Left ventricle myocardium inferior (tissue), 1 donor: ENCODE measurements at places on chromosomes 12 and 14. TPM values are rescaled to one million over a fixed set of nuclear protein-coding genes. Genes with fewer than 3 reads are reported as not detected.

DNA sequence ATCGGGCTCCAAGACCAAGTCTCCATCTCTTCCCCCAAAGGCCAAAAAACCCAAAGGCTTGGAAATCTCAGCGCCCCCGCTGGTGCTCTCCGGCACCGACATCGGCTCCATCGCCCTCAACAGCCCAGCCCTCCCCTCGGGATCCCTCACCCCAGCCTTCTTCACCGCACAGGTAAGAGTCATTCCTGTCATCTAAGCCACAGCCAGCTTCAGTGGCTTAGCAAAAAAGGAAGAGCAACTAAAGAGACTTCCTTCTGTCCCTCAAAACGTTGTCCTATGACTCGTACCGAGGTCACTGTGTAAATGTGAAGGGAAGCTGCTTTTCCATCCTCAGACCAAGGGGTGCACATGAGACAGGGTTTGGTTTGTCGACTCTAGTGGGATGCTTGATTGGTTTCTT is 53.4 kb downstream of the ELK3 start:
- no peak for DNase-seq

DNA sequence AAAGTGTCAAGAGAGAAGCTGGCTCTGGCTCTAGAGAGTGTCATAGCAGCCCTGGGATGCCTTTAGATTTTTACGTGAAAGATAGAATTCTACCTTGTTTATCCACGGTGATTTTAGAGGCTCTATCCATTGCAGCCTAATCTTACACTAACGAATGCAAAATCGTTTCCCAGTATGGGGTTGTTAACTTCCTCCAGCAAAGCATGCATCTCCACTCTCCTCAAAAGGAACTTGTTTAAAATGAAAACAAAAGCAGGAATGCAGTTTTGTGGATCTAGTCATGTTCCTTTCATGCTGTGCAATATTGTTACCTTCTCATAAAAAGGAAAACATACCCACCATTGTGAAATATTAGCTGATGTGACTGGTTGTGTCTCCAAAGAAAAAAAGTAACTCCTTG is 88.4 kb downstream of the ANO2 start:
- DNase-seq: no peak

GRCh38 chr12:75099210-75099609 is 110.4 kb downstream of the KCNC2 start:
- DNase-seq: no peak

DNA sequence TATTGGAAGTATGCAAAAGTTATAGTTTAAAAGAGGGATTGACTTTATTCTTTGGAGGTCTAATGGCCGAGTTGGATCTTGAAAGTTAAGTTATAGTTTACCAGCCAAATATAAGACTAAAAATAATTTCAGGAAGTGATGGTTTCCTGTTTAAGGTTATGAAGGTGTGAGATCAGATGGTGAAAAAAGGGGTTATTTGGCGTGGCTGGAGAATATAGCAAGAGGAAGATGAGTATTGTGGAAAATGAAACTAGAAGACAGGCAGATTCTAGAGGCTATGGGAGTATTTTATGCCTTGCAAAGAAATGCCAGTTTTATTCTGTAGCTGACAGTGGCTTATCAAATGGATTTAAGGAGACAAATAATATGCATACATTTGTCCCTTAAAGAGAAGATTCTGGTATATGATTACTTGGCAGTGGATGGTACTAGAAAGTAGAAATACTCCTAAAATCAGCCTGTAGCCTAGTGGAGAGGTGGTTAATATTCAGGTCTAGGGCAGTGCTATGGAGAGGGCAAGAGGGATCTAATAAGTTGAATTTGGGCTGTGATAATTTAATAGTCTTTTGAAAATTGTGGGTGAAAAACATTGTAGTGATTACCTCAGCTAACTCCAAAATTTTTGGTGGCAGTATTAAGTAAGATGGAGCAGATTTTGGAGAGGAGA is 1091.8 kb upstream of the ATXN7L3B start:
- no peak for DNase-seq

DNA sequence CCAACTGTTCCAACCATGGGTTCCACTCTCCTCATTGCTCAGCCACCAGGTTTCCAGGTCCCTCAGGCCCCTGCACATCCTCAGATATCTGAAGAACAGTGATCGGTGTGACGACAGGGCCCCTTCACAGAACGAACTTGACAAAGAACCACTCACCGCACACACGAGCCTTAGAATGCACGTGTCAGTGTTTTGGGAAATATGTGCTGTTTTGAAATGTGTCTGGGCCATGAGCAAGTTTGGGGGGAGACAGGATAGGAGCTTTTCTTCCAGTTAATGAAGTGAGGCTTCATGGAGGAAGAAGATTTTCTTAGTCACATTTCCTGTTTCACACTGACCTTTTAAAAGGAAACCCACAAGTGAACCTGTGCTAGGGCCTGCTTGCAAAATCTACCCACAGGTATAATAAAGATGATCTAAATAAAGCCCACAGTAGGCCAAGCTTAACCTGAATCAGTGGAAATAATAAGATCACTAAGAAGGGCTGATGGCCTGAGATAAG is 58.6 kb downstream of the ZFP36L1 start:
- no peak for DNase-seq

- no peak for DNase-seq
Observed at GRCh38 chr12:66819587-66819986, 140.7 kb upstream of the GRIP1 start.

GRCh38 chr14:77240336-77240915 is 30.6 kb downstream of the NGB start:
- DNase-seq: no peak

DNA sequence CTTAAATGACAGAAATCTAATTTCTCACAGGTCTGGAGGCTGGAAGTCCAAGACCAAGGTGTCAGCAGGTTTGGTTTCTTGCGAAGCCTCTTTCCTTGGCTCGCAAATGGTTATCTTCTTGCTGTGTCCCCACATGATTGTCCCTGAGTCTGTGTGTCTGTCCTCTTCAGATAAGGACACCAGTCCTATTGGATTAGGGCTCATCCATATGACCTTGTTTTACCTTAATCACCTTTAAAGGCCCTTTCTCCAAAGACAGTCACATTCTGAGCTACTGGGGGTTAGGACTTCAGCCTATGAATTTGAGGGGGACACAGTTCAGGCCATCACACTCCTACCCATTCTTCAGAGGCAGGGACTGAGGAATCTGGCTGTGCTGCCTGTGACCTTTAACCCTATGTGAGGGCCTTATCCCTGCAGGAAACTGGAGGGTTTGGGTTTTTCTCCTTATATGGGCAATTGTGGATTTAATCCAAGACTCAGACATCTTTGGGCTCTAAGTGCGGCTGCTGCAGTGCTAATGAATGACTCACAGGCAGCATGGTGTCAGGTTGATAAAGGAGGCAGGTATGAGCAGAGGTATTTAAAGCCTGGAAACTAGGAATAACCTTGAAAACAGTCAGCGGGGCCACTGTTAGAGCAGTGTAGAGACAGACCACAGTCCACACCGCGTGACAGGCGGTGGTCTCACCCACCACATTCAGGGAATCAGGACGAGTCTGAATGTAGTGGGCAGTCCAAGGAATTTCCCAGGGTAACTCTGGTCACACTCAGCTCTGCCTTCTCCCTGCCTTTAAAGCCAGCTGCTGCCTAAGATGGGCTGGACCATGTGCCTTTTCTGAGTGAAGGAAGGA is 10.2 kb downstream of the TPCN1 start:
- no peak for DNase-seq

- DNase-seq: no peak
Observed at GRCh38 chr14:33894339-33894738, 56.5 kb downstream of the EGLN3 start.

DNA sequence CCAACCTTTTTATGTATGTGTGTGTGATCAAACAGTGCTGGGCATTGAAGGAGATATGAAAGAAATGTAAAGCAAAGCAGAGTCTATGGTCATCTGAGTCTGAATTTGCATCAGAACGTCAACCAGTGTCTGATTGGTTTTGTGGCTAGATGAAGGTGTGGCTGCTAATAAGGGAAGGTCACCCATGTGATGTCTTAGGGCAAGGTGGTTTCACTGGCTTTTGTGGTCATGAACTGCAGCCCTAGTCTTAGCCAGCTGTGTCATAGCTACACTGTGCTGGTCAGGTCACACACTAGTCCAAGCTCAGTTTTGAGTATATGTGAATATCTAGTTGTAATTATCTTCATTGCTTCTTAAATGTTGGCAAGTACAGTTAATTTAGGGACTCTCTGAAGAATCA is 105.8 kb downstream of the TGFB3 start:
- no peak for DNase-seq

DNA sequence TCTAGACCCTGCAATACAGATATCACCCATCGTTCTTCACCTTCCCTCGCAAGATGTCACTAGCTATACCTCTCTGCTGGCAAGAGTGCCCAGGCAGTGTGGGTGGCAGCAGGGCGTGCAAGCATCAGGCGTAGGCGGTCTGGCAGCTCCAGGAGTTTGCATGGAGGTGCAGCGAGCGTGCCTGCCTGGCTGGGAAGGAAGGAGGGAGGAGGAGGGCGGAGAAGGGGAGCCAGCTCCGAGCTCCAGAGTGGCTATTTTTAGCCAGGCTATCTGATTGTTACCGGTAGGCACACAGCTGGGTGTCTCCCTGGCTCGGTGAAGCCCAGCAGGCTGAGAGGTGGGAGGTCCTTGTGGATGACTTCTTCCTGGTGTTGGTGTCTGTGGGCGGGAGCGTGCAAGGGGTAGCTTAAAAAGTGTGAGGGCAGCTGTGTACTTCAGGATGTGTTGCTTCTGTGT is 6.2 kb downstream of the FOXJ2 start:
- peak; percentile 62 for DNase-seq

DNA sequence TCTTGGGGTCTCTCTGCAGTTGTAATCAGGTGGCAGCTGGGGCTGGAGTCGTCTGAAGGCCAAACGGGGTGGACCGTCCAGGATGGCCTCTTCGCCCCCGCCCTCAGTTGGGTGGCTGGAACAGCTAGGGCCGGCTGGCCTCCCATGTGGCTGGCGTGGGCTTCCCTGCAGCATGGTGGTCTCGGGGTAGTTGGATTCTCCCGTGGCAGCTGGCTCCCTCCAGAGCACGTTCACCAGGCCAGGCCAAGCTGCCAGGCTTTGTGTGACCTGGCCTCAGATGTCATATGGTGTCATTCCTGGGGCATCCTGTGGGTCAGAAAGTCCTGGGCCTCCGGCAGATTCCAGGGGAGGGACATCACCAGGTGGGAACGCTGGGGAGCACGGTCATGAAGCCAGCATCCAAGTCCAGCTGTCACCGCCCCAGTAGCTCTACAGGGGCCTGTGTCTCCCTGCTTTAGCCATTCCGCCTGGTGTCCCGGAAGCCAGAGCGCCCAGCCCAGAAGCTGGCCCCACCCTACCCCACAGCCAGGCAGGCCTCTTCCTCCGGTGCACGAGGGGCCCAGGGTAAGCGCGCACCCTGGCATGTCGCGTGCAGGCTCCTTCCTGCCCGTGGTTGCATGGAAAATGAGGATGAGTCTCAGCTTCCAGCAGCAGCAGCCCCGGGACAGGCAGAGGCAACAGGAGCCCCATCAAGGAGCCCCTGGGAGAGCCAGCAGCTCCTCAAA is 1.3 kb upstream of the NUDT14 start:
- DNase-seq: no peak

DNA sequence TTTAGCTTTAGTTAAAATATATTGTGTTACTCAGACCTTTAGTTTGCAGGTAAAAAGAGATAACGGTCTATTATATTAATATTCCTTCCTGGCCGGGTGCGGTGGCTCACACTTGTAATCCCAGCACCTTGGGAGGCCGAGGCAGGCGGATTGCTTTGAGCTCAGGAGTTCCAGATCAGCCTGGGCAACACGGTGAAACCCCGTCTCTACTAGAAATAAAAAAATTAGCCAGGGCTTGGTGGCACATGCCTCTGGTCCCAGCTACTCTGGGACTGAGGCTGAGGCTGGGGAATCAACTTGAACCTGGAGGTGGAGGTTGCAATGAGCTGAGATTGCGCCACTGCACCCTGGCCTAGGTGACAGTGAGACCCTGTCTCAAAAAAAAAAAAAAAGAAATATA is 13.2 kb upstream of the EID3 start:
- no peak for DNase-seq

DNA sequence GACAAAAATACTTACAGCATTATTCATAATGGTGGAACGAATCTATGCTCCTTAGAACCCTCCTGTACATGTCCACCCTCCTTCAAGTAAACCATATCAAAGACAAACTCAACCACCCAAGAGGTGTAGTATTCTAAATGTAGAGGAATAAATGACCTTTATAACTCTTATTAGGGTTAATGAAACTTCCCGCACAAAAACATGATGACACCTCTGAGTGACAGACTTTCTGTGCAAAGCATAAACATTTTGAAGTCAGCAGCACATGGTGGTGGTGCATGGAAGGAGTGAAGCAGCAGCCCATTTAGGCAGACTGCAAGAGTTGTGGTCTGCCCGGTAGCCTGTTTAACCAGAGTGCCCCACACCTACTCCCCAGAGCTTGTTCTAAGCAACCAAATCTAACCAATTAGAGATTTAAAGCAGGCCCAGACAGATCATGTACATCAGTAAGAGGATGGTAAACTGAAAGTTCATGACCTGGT is 615 bp upstream of the ASB8 start:
- DNase-seq: no peak

DNA sequence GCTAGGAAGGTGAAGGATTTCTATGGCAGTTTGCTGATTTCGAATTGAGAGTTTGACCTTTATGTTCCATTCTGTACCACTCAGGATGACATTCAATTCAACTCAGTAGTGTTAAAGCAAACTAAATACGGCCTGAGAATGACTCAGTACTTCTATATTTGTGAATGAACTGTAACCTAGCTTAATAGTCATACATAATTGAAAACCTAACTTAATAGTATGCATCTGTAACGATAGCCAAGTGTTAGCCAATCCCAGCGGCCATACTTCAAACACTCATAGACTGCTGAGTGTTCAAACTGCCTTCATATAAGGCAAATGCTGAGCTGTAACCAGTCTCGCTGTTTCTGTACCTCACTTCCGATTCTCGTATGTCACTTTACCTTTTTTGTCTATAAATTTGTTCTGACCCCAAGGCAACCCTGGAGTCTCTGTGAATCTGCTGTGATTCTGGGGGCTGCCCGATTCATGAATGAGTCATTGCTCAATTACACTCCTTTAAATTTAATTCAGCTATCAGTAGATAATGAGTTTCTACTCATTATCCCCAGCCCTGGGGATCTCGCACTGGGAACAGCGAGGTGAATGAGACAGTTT is 98.5 kb upstream of the SLC24A4 start:
- DNase-seq: no peak

DNA sequence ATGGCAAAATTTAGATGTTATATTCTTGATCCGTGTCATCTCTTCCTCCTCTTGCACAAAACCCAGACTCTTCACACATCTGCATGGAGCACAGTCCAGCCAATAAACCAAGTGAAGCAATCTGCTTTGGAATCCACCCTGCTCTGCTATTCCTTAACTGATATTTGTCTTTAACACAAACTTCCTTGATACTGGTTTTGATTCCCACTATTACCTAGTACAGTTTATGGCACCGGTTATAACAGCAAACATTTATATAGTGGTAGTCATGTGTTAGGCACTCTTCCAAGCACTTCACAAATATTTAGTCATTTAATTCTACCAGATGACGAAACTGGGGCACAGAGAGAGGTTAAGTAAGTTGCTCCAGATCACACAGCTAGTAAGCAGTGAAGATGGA is 12.5 kb downstream of the STYK1 start:
- DNase-seq: no peak

GRCh38 chr14:82238649-82239048 is 705.0 kb upstream of the SEL1L start:
- DNase-seq: no peak

Gene NKX2-1
- not detected for total RNA-seq

Gene MYBPC1
- 7.3 TPM for total RNA-seq

Gene PTPRB
- 38.7 TPM for total RNA-seq
